Activated T-cell treated with anti-CD3 and anti-CD28 coated beads, Interleukin-2, amount 50 U/mL, for 24 hours (primary cell): ENCODE measurements at places on chromosomes 11 and 22.

GRCh38 chr22:23132376-23133091, 9.3 kb downstream of the RSPH14 start:
- no peak for DNase-seq

GRCh38 chr11:62012832-62013461, 45.5 kb upstream of the FTH1 start:
- no peak for DNase-seq

DNA sequence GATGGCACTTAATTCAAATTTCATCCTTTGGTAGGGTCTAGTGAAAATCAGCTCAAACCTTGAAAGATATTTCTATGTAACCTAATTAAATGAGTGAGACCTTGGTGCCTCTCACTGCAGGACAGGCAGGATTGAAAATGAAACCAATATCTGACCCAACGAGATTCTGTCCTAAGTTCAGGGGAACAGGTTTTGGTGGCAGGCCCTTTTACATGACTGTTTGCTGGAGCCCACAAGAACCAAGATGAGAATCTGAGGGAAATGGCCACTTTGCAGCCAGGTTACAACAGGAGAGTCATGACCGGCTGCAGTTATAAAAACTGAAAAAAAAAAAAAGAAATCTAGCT, 130.2 kb downstream of the TRIM44 start:
- no peak for DNase-seq

DNA sequence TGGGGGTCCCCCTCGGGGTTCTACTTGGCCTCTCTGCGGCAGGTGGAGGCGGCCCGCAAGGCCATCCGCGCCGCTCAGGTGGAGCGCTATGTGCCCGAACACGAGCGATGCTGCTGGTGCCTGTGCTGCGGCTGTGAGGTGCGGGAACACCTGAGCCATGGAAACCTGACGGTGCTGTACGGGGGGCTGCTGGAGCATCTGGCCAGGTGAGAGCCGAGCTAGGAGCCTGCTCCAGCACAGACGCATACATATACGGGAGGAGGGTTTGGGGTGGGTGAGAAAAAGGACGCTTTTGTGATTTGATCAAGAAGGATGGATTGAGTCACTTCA, 415 bp downstream of the CENATAC start:
- no peak for DNase-seq

- no peak for DNase-seq
Measured at GRCh38 chr22:39332441-39333064, 13.1 kb upstream of the RPL3 start.

- DNase-seq, result no peak
Measured at GRCh38 chr11:122285070-122285988, 169.3 kb upstream of the BLID start.

DNA sequence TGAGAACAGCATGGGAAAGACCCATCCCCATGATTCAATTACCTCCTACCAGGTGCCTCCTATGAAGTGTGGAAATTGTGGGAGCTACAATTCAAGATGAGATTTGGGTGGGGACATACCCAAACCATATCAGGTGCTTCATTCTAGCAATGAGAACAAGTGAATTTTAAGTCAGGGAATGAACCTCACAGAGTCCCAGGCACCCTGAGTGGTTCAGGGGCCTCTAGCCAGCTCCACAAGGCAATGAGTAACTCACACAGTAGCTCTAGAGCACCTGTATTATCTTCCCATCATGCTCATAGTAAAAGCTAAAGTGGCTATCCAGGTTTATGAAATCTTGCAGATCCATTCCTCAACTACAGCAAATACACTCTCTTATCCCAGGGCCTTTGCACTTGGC, 13.1 kb upstream of the ACCSL start:
- DNase-seq, result no peak

- DNase-seq, result no peak
Measured at GRCh38 chr22:46845296-46846149, 83.1 kb downstream of the TBC1D22A start.

DNA sequence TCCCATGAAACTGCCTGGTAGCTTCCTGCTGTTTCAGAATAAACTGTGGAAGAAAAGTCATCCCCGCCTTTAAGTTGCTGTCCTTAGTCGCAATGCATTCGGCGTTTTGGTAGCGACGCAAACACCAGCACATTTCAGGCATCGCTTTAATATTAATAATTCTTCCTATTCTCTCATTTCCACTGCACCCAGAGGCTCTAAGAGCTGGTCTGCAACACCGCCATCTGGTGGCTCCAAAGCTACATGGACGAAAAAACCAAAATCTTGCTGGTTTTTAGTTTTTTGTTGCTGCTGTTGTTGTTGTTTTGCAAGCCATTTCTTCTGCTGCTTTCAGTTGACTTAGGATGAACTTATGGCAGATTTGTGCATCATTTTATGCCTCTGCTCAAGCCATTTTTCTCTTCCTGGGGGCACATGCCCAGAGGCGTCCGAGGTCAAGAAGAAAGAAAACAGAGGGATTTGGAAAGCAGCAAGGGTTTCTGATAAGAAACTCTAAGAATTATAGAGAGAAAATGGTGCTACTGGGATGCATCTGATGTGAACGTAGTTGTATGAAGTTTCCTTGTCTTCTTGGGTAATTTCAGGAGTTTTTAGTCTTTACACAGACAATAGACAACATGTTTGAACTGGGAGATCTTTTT, 345.4 kb upstream of the KIRREL3 start:
- DNase-seq, result peak; percentile 32

DNA sequence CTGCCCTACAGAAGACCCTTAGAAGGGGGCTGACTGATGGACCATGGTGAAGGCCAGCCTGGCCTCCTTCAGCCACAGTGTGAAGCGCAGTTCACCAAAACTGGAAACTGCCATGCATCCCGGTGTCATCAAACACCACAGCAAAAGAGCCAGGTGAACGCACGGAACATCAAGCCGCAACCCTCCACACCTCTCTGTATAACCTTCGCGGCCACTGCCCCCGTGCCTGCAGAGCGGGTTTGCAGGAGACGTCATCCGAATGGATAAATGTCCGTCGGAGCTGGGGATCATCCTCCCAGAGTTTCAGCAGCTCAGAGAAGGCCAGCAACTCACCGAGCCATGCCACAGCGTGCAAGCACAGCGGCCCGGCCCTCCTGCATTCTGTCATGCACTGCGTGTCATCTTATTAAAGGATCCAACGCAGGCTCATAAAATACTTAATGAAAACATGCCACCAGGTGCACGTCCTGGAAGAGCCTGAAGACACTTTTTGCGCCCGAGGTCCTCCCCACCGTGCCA, 309.9 kb downstream of the BRD1 start:
- no peak for DNase-seq

- DNase-seq, result no peak
Measured at GRCh38 chr22:19197997-19198865, 19.7 kb upstream of the SLC25A1 start.

DNA sequence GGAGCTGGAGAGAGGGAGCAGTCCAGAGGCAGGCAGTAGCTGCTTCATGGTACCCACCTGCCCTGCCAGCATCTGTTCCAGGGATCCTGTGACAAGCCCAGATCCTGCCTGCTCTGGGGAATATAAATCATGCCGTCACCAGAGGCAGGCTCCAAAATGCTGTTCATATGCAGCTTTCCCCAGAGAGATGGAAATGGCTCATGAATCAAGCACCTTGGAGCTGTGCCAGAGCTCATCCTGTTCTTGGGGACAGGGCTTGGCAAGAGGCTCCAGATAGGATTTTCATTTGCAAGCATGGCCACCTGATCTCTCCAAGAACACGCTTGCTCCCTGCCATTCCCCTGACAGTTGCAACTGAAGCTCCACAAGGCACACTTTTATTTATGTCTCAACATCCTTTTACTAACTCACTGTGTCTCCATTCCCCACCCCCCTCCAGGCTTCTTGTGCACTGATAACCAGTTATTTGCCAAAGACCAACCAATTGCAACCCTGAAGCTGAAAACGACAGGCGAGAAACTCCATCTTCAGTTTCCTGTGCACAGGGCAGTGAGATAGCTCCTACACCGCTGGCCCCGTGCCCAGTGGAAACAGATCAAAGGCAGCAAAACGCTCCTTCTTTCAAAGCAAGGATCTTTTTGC, 115.8 kb upstream of the PITPNB start:
- no peak for DNase-seq

GRCh38 chr11:17724020-17724908, 4.9 kb downstream of the MYOD1 start:
- peak; percentile 6 for DNase-seq

GRCh38 chr11:116690611-116691010, 82.2 kb downstream of the BUD13 start:
- no peak for DNase-seq

- no peak for DNase-seq
Measured at GRCh38 chr11:100460426-100460825, 226.7 kb upstream of the ARHGAP42 start.

GRCh38 chr11:3184732-3185347, 19.7 kb upstream of the OSBPL5 start:
- DNase-seq, result no peak

GRCh38 chr22:37334859-37335805, 52.8 kb downstream of the CYTH4 start:
- DNase-seq, result no peak
